SJCRH30 (cell line): ENCODE measurements at places on chromosomes 3 and 15. TPM values are rescaled to one million over a fixed set of nuclear protein-coding genes. Genes with fewer than 3 reads are reported as not detected.

- no peak for DNase-seq
Measured at GRCh38 chr3:138336454-138336999, 6.9 kb upstream of the NME9 start.

Gene IL17RB
- total RNA-seq = not detected in 2 replicates

Gene NANOGP8
- total RNA-seq = not detected in 2 replicates

Gene GOLGA6B
- not detected in 2 replicates for total RNA-seq
